MCF 10A (cell line): ENCODE measurements at places on chromosomes 3 and 15. TPM values are rescaled to one million over a fixed set of nuclear protein-coding genes. Genes with fewer than 3 reads are reported as not detected.
A peak's percentile ranks its signal among the peaks of the same experiment; 100 is the strongest.

DNA sequence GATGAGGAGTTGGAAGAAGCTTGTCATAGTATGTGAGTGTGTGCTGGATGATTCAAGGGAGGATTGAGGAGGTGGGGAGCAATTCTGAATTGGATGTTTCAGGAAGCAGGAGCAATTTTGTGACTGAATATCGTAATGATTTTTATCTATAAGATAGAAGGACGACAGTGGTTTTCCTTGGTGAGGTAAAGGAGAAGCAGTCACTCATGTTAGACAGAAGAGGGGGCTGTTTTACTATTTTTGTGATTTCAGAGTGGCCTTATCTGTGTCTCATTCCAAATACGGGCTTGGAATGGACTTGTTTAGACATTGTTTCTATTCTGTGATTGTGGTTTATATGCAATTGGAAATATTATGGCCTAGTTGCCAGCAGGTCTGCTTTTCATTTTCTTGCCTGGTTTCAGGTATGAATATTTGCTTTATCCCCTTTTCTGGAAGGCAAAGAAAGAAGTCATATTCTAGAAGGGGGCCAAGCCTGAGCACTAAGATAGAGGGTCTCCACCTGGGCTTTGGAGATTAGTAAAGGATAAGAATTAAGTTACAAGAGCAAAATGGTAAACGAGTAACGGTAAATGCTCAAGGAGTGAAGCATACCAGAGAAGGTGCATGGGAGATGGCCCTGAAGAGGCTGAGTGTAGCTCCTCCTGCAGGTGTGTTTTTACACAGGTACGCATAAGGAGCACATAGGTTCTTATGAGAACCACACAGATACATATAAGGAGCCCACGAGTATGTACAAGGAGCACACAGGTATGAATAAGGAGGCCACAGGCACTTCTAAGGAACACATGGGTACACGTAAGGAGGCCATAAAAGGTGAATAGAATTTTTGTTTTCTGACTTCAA, 124.6 kb upstream of the KCNAB1 start:
- peak; percentile 59 for DNase-seq

The CYP19A1 gene
- total RNA-seq: 1.1 TPM in 1 of 2 replicates, not detected in the other

The EFCC1 gene
- not detected in 2 replicates for total RNA-seq

The ADAMTSL3 gene
- 1.2 TPM in 2 replicates for total RNA-seq

The MAP1A gene
- 0.09 and 0.17 TPM in 2 replicates for total RNA-seq

- no peak for DNase-seq
Measured at GRCh38 chr3:140219291-140219690, 284.3 kb downstream of the CLSTN2 start.

DNA sequence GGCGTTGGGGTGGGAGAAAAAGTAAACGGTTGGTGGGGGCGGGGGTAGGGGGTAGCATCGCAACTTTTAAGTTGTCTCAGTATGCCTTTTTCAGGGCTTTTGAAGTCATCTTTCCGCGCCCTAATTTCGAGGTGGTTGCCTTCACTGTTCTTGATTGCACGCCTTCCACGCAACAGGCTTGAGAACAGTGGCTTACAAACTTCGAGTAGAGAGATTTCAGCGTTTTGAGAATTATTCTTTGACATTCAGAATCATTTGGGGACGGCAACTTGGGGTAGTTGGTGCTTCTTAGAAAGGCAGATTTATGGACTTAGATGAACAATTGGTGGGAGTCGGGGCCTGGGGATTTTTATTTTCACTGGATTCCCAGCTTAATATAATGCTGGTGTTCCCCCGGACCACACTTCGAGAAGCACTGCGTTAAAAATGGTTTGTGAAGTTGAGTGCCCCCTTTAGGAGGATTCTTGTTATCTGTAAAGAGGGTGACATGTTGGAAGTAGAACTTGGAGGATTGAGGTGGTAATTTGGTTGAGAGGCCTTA, 880 bp downstream of the PPP4R2 start:
- peak; percentile 70 for DNase-seq

DNA sequence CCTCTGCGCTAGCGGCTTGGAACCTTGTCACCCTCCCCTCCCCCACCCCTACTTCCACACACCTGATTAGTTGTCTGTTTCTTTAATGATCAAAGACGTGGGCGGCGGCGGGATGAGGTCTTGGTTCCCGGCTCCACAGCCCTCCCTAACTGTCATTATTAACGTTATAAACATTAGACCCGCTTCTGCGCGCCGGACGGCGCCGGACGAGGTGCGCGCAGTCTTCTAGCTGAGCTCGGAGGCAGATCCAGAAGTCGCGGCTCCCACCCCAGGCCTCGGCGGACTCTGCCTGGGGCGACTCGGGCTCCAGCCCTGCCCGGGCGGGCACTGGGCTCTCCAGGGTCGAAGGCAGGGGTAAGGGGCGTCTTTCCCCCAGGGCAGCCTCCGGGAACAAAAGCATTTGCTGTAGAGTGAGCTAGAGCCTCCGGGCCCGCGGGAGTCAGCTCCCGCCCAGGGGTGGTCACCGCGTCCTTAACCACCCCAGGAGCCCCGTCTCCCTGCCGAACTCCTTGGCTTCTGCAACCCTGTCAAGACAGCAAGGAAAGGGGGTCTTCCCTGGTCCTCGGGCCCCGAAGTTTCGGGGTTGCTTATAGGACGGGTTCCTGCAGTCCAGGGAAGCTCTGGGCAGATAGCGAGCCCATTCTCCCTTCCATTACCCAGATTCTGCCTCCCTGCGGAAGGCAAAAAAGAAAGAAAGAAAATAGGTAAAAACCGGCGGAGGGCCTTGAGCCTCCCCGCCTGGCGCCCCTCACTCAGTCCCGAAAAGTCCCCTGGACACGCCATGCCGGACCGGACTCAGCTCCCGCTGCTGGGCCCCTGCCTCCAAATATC, 2.2 kb upstream of the ISLR2 start:
- no peak for DNase-seq

DNA sequence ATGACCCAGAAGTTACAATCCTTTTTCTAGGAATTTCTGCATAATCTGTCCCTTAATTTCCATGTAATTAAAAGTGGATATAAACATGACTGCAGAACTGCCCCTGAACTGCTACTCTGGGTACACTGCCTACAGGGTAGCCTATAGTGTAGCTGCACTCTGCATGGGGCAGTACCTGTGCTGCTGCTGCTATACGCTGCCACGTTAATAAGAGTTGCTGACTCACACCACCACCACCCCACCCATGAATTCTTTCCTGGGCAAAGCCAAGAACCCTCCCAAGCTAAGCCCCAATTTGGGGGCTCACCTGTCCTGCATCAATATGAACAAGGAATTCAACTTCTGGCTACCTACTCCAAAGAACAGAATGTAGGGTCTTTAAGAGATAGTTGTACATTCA, 13.9 kb downstream of the HDGFL3 start:
- no peak for DNase-seq

The PEX5L gene
- 0.32 and 0.47 TPM in 2 replicates for total RNA-seq

The GABRR3 gene
- not detected in 2 replicates for total RNA-seq

GRCh38 chr3:23815879-23816278, 10.1 kb downstream of the UBE2E1 start:
- DNase-seq: no peak

GRCh38 chr3:27729748-27730611, 7.9 kb upstream of the EOMES start:
- DNase-seq: peak; percentile 38

The CPNE4 gene
- total RNA-seq: not detected in 2 replicates

GRCh38 chr3:11643201-11643603, 513 bp downstream of the VGLL4 start:
- DNase-seq: peak; percentile 51

DNA sequence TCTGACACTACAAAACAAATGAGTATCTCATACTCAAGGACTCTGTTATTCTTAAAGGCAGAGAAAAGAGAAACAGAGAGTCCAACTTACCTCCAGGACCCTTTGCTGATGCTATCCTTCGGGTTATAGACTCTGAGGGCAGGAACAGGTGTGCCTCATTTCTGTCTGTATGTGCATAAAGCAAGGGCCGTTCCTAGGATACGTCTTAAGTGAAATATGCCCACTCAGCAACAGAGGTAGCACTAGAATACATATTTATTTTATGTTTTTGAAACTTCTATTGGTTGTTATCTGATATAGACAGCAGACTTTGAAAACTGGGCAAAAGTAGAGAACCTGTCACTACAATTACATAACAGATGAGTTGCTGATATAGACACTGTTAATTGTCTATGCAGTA, 89.3 kb upstream of the CPNE4 start:
- DNase-seq: no peak

- peak; percentile 49 for DNase-seq
Measured at GRCh38 chr15:88476635-88477060, 9.1 kb downstream of the MRPS11 start.

DNA sequence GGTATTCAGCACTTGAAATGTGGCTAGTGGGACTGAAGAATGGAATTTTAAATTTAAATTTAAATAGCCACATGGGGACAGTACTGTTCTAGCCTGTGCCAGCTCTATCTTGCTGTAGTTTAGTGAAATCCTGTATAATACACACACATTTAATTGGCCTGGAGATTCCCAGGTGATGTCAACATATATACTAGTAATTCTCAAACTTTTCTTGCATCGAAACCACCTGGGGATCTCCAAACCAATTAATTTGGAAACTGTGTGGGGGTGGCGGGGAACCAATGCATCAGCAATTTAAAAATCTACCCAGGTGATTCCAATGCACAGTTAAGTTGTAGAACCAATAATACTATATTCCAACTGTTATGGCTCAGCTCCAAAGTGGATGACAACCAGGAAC, 228.9 kb upstream of the MRPL3 start:
- DNase-seq: no peak

DNA sequence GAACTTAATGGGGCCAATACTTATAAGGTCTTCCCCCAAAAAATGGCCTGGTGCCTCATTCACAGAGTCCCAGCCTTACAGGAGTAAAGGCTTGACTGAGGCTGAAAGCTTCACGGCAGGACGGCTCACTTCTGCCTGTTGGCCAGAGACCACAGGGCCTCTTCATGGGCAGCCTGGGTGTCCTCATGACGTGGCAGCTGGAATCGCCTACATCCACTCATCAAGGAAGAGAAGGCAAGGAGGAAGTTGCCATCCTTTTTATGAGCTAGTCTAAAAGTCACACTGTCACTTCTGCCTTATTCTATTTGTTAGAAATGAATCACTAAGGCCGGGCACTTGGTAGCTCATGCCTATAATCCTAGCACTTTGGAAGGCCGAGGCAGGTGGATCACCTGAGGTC, 89.3 kb upstream of the DGKG start:
- no peak for DNase-seq

The LRRIQ4 gene
- total RNA-seq: not detected in 2 replicates
